ENCODE measurements at places on chromosomes 6 and 20.
A peak's percentile ranks its signal among the peaks of the same experiment; 100 is the strongest.

GRCh38 chr6:25831532-25832306 is at the start of gene SLC17A1:
TSS of gene SLC17A1 (minus strand) at chr6:25832052. CDS start at chr6:25830557, 1,495 bp downstream.
- DNase-seq = no peak

- DNase-seq = no peak
Measured at GRCh38 chr6:157956171-157956730, 25.4 kb upstream of the SYNJ2 start.

DNA sequence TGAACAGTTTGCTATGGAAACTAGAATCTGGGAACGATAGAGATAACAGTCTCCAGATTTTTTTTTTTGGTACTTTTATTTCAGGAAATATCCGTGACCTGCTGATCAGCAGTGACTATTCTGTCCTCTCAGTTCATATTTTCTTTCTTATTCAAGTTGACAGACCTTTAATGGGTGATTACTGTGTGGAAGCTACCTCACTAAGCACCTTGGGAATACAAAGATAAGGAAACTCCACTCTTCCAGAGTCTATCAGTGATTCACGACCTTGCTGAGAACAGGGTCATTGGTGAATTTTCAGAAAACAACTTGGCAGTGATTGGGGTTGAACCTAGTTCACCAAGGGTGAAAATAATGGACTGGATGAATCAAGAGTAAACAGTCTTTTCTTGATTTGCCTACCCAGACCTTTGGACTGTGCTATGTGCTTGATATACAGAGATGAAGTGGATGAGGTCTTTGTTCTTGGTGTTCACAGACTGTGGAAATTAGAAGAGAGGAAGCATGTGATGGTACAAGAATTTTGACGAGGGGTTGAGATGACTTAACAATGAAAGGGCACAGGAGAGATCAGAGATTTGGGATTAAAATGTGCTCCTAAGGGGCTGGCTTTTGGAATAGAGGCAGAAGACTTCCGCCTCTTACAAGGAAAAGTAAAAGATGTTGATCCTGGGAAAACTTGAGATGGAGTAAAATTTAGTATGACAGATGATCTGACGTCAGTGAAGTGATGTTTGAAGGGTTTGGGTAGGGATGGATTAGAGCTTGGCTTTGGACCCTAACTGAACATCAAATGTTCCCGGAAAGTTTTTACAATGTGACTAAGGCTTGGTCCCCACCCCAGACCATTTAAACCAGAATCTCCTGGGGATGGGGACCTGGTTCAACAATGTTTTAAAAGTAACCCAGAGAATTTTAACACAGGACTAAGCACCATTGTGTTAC is 1.2 kb downstream of the KAT14 start:
- DNase-seq = no peak

- DNase-seq = no peak
Measured at GRCh38 chr6:4487538-4487937, 288.7 kb upstream of the CDYL start.

GRCh38 chr20:22623211-22623610 is 38.8 kb upstream of the FOXA2 start:
- DNase-seq = no peak

DNA sequence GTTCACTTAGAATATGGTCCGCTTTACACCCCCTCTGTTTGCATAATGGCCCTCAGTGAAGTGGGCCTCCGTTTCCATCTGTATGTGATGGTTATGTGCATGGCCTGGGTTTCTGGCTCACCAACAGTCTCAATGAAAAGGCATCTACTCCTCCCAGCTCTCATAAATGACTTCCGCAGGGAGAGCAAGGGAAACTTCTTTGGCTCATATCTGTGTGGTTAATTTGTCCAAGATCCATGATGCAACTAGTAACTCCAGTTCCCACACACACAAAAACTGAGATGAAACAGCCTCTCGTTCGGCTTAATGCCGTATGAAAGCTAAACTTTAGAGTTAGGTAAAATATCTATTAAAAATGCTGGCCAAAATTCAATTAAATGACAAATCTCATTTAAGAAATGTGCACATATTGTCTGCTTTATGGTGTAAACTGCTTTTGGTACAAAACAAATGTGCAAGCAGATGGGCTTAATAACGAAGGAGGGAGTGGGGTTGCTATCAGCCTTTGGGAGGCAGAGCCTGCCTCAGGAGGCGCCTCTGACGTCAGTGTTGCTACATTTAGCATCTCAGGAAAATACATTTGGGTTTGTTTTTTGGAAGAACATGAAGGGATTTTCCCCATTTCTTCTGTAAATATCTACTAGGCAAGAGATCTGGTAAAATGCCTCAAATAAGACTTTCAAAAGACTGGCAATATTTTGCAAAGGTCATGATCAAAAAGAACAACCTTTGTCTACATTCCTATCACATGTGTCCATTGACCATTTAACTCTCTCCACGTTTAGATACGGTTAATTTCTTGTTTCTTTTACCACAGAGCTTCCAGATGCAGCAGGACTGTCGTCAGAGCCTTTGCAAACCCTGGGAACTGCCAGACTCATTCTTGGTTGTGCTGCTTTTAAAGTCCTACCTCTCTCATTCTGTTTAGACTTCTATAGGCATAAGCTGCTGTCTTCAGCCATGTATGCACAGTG is 96.8 kb downstream of the ARMC2 start:
- no peak for DNase-seq

GRCh38 chr6:38755874-38756273 is 40.8 kb downstream of the DNAH8 start:
- no peak for DNase-seq

DNA sequence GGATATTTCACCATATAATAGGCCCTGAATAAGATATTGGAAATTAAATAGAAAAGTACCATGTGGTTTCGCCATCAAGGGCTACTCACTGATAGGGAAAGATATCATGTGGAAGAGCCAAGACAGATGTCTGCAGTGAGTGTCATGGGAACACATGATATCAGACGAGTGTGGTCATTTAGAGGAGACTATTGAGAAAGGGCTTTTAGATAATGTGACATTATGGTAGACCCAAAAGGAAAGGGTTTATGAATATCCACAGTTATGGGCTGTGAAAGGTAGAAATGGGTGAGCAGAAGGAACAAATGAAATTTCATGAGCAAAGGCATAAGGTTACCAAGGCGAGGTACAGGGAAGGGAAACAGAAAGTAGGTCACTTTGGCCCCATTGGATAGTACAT is 182.3 kb upstream of the PRSS16 start:
- no peak for DNase-seq

- no peak for DNase-seq
Measured at GRCh38 chr6:93580446-93580845, 161.1 kb upstream of the EPHA7 start.

DNA sequence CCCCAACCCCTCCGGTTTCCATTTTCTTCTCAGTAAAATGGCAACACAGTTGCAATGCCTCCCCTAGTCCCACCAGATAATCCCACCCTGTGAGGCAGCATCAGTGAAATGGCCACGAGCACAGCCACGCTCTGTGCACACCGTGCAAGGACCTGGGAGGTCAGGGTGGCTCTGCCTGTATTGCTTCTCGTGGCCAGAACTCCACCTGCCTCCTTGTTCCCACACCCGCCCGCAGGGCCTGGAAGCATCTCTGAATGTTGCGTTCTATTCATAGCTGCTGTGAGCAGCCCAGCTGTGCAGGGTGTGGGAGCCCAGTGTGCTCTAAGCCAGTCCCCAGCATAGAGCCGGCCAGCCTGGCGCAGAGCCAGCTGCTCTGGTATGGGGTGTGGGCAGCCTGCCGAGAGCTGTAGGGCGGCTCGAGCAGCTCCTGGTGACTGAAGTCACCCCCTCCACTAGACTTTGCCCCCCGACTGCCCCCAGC is 161.1 kb downstream of the DLL1 start:
- peak; percentile 12 for DNase-seq

- no peak for DNase-seq
Measured at GRCh38 chr6:113205553-113205952, 651.6 kb upstream of the MARCKS start.

GRCh38 chr6:109701774-109702173 is 10.7 kb downstream of the FIG4 start:
- no peak for DNase-seq

DNA sequence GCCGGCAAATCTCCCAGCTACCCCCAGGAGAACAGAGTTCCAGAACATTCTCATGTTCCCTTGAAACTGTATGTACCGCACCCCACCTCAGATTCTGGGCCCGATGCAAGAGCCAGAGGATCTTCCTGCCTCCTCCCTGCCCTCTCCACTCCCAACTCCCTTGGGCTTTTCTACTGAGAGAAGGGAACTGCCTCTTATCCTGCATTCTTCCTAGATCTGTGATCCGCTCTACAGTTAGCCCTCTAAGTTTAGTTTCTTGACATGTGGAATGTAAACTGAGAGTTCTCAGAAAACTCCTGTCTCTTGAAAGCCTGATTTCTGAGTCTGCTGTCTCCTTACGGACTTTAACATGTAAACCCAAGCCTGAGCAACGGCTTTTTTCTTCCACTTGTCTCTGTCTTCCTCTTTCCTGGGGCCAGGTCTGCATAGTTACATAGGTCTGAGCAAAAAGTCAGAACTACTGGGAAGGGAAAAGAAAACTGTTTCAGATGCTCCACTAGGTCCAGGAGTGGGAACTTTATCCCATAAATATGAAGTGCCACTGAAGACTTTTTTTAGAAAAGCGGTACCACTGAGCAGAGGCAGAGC is 86.5 kb upstream of the TNFAIP3 start:
- DNase-seq = no peak

DNA sequence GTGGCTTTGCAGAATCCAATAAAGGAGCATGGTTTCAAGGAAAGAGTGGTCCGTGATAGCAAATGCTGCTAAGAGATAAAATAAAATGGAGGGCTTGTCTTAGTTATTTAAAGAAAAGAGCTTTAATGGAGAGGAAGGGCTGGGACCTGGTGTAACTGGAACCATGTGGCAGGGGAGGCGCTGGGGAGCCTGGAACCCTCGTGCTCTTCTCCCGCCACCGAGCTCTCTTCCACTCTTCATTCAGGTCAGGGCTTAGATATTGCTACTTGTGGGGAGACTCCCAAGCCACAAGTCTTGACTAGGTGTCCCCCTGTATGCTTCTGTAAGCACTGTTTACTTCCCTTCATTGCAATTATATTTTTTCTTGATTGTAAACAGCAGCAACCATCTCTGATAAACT is 15.2 kb upstream of the ARFGEF3 start:
- no peak for DNase-seq

DNA sequence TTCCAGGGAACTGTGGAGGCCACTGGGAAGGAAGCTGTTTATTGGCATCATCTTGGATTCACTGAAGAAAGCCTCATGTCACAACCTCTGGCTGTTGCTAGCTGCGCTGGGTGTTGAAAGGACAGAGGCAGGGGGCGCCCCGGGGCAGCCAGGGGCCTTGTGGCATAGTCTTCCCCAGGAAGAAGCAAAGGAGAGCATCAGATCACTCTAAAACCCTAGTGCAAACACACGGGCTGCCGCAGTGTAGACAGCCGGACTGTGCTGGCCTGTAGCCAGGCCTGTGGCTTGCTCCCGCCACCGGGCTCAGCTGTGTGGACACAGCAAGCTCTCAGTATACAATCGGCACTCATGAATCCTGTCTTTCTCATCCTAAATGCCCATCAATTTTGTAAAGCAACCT is 23.8 kb upstream of the SMOC2 start:
- DNase-seq = no peak

DNA sequence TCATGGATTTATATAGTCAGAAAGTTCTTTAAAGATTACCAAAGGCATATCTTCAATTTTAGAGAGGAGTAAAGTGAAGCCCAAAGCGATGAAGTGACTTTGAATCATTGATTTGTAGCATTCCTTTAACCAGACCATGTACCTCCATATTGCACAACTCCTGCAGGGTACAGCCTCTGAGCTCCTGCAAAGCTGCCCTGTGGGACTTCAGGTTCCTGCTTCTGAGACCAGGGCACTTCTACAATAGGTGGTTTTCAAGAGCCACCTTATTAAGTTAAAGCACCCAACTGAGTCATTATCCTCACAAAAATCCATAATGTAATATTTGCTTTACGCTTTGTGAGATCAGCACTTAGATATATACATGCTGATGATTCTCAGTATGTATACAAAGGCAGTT is 270.7 kb upstream of the RGS17 start:
- no peak for DNase-seq

GRCh38 chr6:3236005-3236404 is 8.6 kb upstream of the TUBB2B start:
- DNase-seq = no peak

GRCh38 chr6:145063091-145063490 is 672.2 kb downstream of the EPM2A start:
- no peak for DNase-seq

DNA sequence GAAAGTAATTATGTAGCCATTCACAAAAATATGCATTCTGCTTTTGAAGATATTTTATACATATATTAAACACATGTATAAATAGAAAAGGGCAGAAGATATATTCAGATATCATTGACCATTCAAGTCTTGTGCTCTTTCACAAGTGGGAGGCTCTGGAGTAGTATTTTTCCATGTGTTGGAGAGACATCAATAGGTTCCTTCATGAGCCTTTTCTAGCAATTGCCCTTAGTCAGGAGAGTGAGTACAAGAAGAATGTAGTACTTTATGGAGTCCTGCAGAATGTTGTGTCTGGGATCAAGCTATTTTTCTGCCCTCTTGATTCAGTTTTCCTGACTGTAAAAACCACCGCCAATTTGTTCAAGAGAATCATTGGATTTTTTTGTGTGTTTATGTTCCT is 117.9 kb downstream of the LRRC1 start:
- DNase-seq = no peak

- DNase-seq = no peak
Measured at GRCh38 chr20:38789503-38790199, 15.8 kb upstream of the PPP1R16B start.

- DNase-seq = no peak
Measured at GRCh38 chr20:58103517-58103904, 124.9 kb downstream of the ANKRD60 start.

- no peak for DNase-seq
Measured at GRCh38 chr6:123240626-123241025, 244.6 kb downstream of the CLVS2 start.

DNA sequence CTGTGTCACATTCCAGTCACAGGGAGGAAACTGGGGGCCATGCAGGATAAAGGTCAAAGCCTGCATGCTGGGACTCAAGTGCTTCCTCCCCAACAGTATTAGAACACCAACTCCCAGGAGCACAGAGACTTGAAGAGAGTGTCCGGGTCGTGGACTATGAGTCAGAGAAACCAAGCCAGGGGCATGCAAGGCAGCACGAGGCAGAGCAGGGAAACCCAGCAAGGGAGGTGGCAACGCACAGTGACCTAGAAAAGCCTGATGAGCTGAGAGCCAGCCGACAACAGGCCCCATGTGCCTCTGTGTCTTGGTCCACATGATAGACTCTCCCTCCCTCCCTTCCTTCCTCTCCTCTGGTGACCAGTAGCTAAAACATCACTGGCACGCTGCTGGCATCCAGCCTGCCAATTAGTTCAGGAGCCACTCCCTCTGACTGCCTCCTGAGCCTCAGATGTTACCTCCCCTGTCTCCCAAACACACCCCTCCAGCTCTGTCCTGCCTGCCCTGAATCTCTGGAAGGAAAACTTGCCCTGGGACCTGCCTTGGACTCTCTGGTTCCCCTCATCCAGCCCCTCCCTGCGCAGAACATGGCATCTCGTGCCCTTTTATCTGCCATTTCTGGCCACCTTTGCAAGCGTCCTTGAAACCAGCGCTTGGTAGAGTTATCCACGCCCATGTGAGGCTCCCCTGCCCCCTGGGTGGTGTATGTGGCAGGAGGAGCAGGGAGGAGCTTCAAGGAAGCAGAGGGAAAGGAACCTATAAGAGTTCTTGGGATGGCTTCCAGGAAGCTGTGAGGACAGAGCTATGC is 16.2 kb upstream of the RNF39 start:
- no peak for DNase-seq

GRCh38 chr6:142887517-142887916 is 57.5 kb downstream of the HIVEP2 start:
- no peak for DNase-seq
